ENCODE measurements at places on chromosomes 12 and 14.

DNA sequence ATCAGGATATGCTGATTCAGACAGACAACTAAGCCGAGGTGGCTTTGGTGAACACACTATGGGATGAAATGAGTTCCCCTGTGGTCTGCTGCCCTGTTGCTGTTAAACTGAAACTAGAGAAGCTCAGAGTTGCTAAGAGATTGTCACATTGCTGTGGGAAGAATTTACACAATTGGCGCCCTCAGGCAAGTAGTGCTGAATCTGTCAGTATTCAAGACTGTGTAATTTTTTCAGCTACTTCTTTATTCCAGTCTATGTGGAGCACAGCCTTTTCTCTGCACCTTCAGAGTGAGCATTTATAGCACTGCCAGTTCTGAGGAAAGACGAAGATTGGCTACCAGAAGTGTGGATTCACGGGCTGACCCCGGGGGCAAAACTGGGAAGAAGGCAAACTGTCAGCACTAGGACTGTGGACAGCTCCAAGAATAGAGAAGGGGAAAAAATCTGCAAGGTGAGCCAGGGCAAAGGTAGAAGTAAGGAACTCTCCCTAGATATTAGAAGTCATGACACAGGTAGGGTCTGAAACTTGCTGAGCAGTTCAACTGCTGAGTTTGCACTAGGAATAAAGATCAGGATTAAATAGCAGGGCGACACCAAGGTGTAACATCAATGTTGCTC is 218.8 kb upstream of the TMPO start:
- no peak for DNase-seq

DNA sequence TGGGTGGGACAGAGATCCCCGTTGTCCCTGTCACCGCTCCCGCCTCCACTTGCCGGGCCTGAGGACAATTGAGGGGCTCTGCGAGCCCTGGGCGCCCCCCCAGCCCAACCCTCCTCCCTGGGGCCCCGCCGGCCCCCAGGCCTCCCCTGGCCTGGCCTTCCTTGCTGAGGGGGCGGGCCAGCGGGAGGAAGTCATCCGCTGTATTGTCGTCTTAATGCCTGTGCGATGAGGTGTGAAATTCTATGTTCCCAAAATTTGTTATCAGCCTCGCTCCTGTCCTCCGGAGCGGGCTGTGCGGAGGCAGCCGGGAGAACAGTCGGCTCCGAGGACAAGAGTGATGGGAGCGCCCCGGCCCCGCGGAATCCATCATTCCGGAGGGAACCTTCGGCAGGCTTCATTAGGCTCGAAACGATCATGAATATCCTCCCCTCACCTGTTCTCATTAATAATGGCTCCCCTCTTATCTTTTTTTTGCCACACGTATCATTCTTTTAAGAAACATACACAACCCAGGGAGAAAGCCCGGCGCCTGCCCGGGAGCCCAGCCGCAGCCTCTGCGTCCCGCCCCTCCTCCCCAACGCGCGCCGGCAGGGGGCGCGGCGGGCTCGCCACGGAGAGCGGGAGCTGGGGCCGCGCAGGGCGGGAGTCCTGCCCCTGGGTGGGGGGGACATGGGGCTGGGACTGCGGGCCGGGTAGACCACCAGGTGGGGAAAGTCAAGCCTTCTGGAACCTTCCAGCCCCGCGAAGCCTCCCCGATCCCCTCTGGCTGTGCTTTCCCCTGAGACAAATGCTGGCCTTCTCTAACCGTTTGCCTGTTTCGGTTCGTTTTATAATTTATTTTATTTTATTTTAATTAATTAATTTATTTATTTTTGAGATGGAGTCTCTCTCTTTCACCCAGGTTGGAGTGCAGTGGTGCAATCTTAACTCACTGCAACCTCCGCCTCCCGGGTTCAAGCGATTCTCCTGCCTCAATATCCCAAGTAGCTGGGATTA is 17.1 kb upstream of the DLK1 start:
- no peak for DNase-seq

DNA sequence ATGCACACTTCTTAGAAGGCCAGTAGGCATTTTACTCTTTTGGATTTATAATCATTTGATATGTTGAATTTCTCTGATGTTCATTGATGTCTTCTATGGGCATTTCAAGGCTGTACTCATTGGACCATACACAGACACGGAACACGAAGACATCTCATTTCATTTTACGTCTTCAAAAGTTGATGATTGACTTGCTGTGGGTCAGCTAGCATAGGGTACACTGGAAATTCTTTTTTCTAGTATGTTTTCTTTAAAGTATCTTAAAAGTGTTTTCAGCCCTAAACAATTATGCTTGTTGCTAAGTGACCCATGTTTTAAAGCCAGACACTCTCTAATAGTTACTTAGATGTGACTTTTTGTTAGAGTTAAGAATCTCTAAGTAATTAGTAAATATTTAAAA is 16.3 kb downstream of the TRHDE start:
- no peak for DNase-seq

GRCh38 chr14:104931304-104931770 is 6.7 kb downstream of the PLD4 start:
- DNase-seq = no peak

DNA sequence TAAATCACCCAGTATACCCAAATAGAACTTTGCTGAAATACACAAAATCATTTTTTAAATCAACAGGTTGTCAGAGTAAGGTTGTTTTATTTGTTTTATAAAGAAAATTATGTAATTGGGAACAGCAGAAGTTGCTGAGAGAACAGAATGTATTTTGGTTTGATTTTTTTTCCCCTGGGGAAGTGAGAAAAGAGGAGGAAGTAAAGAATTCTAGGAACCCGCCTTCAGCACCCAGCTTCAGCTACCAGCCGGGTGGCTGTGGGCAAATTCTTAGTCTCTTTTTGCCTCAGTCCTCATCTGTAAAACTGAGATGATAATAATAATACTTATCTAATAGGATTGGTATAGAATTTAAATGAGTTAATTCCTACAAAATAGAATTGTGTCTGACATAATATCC is 119.4 kb downstream of the SRGAP1 start:
- DNase-seq = no peak

GRCh38 chr12:81222846-81223592 is 145.1 kb downstream of the ACSS3 start:
- no peak for DNase-seq

DNA sequence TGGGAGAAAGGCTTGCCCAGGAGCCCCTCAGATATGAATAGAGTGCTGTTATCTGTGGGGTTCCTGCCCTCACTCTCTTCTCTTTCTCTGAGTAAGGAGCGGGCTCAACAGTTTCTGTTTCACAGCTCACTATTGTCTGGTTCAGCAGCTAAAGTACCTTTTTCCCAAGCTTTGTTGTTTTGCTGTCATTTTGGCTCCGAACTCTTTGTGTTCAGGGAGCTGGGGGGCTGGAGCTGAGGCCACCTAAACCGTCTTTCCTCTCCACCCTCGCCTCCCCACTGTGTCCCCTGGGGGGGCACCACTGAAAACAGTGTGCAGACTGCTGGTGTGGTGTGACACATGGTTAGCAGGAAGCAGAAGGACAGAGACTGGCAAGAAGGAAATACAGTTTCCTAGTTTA is 51.4 kb downstream of the FBXW8 start:
- DNase-seq = peak; percentile 21

DNA sequence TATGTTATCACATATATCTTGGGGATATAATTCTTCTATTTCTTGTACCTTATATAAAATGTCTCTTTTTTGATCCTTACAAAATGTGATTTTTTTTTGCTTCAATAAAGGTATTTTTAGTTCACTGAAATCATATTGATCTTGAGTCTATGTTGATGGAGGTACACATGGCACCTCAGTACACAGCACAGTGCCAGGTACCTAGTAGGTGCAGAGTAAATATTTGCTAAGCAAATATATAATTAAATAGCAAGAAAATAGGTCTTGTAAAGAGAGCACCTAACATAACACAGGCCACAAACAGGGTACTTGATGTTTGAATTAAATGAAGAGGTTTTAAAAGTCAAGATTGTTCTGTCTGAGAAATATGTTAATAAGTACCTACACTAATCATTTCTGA is 69.7 kb downstream of the CIT start:
- DNase-seq = no peak

GRCh38 chr14:90903101-90903500 is 86.9 kb upstream of the TTC7B start:
- peak; percentile 71 for DNase-seq
